ENCODE measurements at places on chromosomes 7 and 10.

DNA sequence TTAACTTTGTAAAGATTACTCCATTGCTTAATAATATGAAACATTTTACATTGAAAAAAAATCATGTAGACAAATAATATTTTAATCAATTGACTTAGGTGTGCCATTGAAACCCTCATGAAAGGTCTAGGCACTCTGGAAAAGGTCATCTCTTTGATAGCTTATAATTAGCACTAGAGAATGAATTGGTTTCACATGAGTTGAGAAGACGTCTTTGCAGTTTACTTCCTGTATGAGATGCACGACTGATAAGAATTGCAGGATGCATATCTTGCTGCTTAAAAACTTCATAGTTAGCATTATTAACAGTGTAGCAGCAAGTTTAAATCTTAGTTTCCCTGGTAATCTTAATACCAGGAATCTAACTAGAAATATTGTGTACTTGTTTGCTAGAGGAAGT is 614.2 kb upstream of the COBL start:
- DNase-seq: no peak

- no peak for DNase-seq
Measured at GRCh38 chr7:125857606-125858005, 928.0 kb upstream of the POT1 start.

DNA sequence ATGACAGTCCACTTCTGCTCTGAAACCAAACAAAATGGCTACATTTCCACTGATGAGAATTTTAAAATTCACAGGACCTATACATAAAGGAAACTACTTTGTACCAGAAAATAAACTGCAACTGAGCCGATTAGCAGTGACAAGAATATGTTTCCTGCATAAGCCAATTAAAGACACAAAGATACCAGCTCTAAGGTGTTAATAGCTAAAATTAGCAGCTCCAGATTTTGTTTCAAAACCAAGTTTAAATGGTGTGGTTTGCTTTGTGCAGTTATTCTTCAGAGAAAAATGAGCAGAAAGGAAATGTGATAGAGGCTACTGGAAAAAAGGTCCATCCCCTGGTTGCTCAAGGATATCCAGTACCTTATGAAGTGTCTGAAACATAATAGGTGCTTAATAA is 123.2 kb downstream of the ANK3 start:
- DNase-seq: no peak

- no peak for DNase-seq
Measured at GRCh38 chr10:104641187-104641936, at the start of gene SORCS3. SORCS3 (plus strand) TSS chr10:104641290.

DNA sequence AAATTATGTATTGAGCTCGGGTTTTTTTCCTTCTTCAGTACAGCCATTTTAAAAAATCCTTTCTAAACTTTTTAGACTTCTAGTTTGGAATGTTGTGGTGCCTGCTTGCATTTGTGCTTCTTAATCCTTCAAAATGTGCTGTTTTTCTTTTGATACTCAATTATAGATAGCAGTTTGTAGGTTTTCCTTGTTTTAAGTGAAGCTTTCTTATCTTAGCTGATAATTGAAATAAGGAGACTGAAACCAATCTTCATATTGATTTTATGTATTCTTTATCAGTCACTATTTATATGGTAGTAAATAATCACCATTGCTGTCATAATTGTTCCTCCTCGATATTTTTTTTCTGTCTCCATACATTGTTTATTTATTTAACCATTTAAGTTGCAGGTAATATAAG is 56.6 kb downstream of the TAF3 start:
- DNase-seq: no peak

- DNase-seq: no peak
Measured at GRCh38 chr7:47211519-47211973, 370.4 kb downstream of the TNS3 start.

- no peak for DNase-seq
Measured at GRCh38 chr10:116526219-116526618, 19.5 kb upstream of the PNLIP start.

GRCh38 chr10:78905015-78905956 is 163.5 kb upstream of the ZMIZ1 start:
- no peak for DNase-seq

DNA sequence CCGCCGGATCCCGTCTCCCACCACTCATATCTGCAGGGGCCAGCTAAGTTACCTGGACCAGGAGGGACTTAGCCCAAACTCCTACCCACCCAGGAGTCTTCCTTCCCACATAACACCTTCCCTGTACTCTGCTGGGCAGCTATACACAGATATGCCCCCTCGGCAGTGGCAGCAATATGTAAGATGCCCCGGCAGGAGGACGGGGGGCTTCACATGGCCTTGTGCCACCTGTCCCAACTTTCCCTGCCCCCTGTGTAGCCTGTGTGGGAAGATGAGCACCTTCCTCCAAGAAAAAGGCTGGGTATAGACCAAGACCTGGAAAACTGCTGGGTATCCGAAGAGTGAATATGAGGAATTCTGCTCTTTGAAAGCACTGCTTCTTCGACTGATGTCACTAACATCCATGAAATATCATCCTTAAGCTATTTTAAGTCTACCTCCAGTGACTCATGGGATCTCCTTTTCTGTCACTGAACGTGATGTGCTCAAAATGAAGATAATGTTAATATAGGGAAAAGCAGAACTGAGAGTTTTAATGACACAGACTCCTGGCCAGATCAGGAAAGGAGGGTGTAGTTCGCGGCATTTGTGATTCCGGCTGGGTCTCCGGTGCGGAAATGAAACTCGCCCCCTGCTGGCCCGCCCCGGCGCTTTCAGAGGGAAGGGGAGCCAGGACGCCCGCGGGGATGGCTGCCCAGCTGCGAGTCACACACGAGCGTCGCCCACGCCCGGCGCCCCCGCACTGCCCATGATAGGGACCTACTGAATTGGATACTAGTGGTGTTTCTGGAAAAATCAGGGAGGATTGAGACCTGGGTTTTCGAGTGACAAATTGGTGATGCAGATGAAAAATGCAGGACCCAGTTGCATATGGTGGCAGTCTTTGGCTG is 256.9 kb upstream of the NFE2L3 start:
- DNase-seq: peak; percentile 26

GRCh38 chr7:108613949-108614381 is 44.3 kb downstream of the DNAJB9 start:
- no peak for DNase-seq

- DNase-seq: no peak
Measured at GRCh38 chr10:71526653-71527052, 129.9 kb downstream of the CDH23 start.

DNA sequence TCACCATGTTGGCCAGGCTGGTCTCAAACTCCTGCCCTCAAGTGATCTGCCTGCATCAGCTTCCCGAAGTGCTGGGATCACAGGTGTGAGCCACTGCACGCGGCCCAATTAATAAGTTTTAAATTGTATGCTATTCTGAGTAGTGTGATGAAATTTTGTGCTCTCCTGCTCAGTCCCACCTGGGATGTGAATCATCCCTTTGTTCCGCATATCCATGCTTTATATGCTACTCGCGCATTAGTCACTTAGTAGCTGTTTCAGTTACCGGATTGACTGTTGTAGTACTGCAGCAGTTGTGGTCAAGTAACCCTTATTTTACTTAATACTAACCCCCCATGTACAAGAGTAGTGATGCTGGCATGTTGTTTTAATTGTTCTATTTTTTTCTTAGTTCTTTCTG is 47.3 kb upstream of the OIT3 start:
- no peak for DNase-seq

DNA sequence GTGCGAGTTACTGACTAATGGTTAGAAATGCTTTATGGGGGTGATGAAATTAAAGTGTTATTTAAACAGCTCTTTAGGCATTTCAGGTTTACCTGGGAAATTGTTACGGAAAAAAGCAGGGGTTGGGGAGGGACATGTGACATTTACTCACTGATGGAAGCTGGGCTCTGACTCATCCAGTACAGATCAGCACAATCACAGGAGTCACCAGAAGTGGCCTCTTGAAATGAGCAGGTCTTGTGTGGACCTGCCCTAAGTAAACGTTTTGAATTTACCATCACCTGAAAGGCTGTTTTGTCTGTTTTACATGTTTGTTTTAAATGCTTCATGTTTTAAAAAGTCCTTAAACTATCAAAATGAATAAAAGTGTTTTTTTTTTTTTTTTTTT is 2.3 kb downstream of the GLRX3 start:
- DNase-seq: no peak

DNA sequence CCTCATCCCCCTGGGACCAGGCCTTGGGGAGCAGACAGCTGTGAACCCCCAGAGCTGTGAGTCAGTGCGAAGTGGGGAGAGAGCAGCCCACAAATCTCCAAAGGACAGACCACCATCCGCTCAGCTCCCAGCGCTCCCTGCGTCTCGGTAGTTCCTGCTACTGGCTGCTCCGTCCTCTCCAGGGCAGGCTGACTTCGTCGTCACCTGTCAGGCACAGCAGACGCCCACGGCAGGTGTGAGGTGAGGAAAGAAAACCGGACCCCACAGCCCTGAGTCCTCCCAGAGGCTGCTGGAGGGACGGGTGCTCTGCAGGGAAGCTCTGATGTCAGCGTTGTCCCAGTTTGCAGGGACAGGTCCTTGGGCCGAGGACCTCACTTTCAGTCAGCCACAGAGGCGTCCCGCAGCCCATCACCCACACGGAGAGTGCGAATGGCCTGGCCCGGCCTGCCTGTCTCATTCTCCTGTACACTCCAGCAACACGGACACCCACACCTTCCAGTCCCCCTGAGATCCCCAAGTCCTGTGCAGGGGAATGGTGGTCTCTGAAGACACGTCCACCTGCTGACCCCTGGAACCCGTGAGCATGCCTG is 95.2 kb downstream of the DNAJB6 start:
- no peak for DNase-seq

- no peak for DNase-seq
Measured at GRCh38 chr7:16068183-16068582, 353.2 kb downstream of the CRPPA start.
